ENCODE measurements at places on chromosomes 2 and 18.

DNA sequence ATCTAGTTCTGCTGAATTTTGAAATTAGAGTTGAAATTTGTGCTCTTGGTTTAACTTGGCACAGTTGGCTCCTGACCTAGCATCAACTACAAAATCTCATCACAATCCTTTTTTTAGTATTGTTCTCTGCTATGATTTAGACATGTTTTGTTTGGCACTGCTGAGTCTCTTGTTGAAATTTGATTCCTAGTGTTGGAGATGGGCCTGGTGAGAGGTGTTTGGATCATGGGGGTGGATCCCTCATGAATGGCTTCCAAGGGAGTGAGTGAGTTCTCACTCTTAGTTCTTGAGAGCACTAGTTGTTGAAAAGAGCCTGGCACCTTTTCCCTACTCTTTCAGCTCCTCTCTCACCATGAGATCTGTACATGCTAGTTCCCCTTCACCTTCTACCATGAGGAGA, 605.6 kb upstream of the SLC39A10 start:
- no peak for DNase-seq

DNA sequence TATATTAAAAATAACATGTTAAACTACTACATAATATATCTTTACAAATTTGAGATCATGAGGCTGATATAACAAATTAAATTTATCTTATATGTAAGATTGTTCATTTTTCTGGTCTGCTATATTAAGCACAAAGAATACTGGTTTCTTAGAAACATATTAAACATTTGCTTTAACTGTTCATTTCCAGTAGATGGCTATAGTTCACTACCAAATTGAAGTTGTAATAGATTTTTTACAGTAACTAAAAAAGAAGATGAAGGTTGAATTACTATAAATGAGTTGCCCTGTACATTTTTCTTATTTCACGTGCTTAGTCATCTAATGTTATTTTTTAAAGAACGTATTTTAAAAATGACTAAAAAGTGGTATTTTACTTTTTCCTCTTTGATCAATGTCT, 57.0 kb downstream of the ZNF407 start:
- DNase-seq: no peak

DNA sequence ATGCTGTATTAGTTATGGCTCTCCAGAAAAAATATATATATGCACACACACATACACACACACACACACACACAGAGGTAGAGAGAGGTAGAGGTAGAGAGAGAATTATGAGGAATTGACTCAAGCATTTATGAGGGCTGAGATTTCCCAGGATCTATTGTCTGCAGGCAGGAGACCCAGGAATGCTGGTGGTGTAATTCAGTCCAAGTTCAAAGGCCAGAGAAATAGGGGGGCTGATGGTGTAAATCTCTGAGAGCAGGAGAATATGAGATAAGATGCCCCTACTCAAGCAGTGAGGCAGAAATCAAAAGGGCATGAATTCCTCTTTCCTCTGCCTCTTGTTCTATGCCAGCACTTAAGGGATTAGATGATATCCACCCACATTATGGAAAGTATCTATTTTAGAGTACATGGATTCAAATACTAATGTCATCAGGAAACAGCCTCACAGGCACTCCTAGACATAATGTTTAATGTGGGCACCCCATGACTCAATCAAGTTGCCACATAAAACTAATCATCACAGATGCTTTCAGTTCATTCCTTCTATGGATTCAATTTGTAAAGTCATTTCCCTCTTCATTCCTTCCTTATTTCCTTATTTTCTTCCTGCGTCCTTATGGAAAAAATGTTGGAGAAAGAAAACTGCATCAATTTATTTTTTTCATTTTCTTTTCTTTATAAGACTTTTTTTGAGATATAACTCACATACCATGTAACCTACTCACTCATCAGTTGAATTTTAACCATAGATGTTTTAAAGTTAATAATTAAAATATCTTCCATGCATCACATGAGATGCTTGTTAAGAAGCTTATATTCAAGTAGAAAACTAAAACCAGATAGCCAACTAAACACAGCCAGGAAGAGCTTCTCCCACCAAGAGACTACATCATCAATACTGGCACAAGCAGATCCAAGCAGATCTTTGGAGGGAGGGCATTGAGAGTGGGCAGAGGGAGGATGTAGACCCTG, 406.2 kb downstream of the MBD2 start:
- no peak for DNase-seq

GRCh38 chr2:12674644-12675328, 42.0 kb upstream of the TRIB2 start:
- DNase-seq: no peak

DNA sequence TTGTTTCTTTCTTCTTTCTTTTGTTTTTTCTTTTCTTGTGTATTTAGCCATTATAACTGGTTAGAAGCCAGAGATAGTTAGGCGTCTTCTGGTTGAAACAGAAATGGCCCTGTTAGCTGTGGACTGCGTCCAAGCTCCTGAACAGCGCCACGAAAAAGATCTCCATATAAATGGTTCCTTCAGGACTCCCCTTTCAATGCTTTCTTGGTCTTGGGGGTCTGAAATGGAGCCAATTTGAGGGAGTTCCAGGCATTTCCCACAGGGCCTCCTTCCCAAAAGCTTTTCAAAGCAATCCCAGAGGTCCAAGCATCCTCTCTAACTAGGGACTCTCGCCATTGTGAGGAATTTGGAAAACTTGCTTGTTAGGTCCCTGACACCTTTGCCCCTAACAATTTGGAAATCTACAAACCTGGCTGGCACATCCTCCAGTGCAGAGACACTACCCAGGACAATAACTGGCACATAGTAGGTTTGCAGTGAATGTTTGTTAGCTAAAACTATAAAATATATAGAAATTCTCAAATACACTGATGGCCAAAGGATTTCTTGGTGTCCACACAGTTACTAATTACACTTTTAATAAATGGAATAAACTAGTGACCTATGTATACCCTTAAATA, 80.1 kb downstream of the MYCN start:
- no peak for DNase-seq

DNA sequence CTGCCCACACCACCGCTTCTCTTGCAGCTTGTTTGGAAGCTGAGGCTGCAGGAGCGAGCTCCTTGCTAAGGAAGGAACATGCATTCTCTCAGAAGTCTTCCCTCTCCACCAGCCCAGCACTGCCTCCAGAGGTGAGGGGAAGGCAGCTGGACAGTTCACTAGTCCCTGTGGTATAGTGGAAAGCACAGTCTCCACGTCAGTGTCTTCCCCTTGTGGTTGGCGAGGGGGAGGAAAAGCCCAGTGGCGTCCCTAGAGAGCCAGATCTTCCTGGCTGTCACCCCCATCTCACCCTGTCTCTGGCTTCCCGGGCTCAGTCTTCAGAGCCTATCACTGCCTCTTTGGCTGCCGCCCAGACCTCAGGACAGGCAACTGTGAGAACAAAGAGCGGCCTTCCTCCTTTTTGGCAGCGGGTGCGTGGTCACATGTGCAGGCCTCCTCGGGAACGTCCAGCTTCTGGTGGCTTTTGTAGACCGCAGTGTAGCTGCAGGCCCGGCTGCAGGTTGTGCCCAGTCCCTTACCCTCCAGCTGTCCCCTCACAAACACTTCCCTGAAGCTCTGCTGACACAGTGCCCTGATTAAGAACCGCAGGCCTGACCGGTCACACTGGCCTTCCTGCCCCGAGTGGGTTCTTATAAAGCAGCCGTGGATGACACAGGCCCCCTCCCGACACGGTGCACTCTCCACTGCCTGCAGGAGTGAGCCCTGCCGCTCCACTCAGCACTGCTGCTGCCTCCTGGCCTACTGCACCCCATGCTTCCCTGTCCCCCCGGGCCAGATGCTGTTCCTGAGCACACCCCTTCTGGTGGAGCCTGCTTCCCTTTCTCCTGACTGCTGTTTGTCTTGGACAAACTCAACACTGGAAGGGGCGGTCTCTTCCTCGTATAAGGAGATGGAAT, 90.9 kb downstream of the RNF144A start:
- no peak for DNase-seq

DNA sequence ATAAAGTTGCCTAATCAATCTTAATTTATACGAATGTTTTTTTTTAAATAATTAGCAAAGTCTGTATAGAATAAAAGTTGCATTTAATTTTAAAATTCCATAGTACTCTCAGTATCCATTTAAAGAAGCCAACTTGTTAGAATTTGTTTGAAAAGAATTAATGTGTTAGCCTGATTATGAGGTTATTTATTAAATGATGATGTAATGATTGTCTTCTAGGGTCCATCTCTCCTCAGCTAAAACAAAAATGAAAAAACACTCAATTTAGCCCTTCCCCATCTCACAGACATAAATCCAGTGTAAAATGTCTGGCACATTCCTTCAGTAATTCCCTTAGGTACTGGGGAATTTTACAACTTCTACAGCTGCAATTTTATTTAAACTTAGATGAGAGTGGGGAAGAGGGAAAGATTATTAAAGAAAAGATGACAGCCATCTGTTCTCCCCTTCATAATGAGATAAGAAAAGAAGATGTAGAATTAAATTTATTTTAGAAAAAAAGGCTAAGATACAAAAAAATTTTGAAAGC, 68.6 kb downstream of the BARD1 start:
- no peak for DNase-seq

DNA sequence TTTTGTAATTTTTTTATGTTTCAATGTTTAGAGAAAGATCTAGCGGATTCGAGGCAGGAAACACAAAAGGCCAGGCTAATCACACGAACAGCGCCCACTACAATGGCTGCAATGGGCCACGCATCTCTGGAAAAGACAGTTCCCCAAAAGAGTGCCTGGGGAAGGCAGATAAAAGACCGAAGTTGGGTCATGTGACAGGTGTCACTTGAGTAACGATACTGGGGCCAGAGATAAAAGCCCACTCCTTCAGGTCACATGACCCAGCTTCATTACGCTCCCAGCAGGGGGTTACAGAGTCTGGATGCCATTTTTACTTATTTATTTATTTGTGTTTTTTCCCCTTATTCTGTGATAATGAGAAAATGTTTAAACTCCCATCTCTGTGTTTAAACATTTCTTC, 95.4 kb downstream of the CDK15 start:
- DNase-seq: no peak

GRCh38 chr2:104703669-104704068, 150.2 kb upstream of the POU3F3 start:
- no peak for DNase-seq

DNA sequence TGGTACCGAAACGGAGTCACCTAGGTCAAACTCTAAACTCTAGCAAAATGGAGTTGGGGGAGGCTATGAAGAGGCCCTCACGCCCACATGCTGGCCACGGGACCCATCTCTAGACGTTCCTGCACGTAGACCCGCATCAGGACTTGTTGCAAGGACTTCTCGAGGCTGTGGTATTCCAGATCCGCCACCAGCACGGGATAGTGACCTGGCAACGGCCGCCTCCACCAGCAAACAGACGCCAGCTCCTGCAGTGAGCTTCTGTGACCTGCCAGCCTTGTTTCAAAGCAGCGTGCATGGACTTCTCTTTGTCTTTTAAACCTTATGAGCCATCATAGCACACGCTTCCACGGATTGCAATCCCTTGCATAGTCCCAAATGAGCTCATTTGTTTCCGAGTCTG, 40.3 kb upstream of the RALBP1 start:
- no peak for DNase-seq

DNA sequence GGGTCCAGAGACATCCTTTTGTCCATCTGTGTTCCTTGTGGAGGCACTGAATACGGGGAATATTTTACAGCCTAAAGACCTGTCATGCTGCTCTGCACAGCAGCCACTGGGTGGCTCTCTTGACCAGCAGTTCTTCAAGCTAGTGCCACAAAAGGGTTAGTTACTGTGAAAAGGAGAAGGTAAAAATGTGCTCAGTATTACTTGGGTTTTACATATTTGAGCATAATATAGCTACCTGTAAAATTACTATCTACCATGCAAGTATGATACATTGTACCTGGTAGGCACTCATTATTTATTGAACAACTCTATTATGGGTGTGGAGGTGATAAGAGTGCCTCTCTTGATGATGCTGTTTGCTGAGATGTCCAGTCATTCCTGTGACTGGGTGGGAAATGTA, 23.6 kb downstream of the FZD5 start:
- no peak for DNase-seq

- no peak for DNase-seq
Measured at GRCh38 chr18:49052891-49053644, 102.3 kb upstream of the SMAD7 start.

DNA sequence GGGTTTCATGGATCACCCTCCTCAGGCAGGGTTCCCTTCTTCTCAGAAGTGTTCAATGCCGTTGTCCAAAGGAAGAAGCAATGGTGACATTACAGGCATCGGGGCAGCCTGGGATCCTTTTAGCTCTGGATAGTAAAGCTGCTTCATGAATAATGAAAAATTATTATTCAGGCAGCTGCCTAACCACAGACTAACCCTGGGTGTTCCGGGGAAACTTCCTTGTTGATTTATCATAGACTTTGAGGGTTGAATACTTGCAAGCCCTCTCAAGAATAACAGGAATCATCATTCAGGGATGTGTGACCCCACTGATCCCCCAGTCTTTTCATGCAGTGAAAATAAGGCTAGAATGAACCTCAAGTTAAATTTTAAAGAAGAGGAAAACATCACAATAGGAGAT, 419.4 kb downstream of the MEIS1 start:
- DNase-seq: no peak

GRCh38 chr2:154556607-154557006, 141.9 kb upstream of the KCNJ3 start:
- no peak for DNase-seq

- DNase-seq: no peak
Measured at GRCh38 chr2:63735263-63735662, 106.4 kb upstream of the UGP2 start.

GRCh38 chr18:69936191-69936558, 11.5 kb downstream of the CD226 start:
- no peak for DNase-seq

DNA sequence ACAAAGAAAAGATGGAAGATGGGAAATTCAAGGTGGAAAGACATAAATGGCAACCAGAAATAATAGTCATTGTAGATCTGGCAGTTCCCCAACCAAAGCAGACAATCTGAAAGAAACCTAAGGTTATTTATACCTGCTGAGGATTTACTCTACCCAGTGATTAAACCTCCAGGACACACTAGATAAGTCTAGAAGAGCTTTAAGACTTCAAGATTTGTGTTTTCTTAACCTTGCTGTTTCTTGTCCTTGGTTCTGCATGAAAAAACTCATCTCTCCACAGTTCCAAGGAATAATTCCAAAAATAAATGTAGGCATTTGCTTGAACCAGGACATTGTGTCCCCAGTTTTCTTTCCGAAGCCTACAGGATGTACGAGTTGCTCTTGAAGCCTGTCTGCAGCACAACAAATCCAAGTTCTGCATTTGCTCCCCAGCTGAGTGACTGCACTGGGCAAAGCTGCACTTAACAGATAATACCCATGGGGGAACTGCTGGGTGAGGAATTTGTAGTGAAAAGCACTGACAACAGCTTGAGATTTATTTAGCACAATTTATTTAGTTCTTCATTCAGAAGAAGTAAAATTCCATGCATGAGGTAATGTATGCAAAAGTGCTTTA, 19.8 kb downstream of the DTNA start:
- no peak for DNase-seq

DNA sequence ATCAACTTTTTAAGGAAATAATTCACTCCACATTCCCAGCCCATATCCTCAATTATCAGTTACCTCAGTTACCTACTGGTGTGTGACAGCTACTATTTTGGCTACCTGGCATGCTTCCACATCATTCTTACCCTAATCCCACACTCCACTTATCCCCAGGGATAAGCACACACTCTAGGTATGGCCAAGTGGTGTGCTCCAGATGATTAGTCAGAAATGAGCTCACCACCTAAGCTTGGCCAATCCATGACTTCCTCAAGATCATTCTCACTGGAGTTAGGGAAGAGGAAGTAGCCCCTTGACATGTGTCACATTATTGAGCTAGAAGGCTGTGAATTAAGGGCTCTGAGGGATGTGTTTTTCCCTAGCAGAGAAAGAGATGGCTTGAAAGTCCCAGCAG, 20.9 kb upstream of the SMAD4 start:
- no peak for DNase-seq
